NCI-H1436 (cell line): ENCODE measurements at places on chromosomes 5 and 9.

DNA sequence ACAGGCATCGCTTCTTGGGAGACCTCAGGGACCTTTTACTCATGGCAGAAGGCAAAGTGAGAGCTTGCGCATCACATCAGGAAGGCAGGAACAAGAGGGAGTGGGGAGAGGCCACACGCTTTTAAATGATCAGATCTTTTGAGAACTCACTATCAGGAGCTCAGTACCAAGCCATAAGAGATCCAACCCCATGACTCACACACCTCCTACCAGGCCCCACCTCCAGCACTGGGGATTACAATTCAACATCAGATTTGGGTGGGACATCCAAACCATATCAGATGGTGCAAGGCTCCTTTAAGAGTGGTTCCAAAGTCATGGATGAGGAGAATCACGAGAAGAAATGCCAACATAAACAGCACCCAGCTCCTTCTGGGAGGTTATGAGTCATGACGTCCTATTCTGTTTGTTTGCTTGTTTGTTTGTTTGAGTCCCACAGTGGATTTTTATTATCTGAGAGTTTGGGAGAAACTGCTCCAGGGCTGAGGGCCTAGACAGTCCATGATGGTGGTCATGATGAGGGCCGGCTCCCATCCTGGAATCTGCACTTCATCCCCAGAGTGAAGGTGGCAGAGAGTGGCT, 453.5 kb downstream of the GADD45G start:
- DNase-seq, result no peak

DNA sequence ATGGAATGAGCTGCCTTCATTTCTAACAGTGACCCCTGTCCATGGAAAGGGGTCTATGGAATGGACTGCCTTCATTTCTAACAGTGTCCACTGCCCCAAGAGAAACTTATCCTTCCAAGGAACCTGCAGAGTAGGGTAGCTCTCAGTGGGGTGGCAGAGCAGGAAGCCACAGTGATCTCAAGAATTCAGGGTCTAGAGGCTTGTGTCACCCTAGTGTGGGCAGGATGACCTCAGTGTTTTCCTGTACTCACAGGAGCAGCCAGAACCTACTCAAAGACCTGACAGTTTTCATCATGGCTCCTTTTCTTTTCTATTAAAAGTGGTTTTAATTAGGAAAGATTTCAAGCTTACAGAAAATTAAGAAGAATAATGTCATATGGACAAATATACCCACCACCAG, 27.5 kb downstream of the SEC61B start:
- no peak for DNase-seq

DNA sequence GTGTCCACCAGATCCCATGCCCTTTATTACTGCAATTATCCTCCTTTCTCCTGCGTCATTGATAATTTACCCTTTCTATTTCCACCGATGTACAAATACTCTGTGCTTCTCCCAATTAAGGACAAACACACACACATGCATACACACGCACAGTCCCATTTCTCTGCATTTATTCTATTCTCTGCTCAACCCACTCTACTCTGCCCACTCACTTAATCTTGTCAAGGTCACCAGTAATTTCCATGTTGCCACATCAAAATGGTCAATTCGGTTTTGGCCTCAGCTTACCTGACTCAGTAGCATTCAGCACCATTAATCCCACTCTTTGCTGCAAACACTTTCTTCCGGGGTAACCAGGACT, 14.6 kb upstream of the STRBP start:
- no peak for DNase-seq

- no peak for DNase-seq
These were observed 302.2 kb downstream of the DIRAS2 start for GRCh38 chr9:90340421-90340820.

DNA sequence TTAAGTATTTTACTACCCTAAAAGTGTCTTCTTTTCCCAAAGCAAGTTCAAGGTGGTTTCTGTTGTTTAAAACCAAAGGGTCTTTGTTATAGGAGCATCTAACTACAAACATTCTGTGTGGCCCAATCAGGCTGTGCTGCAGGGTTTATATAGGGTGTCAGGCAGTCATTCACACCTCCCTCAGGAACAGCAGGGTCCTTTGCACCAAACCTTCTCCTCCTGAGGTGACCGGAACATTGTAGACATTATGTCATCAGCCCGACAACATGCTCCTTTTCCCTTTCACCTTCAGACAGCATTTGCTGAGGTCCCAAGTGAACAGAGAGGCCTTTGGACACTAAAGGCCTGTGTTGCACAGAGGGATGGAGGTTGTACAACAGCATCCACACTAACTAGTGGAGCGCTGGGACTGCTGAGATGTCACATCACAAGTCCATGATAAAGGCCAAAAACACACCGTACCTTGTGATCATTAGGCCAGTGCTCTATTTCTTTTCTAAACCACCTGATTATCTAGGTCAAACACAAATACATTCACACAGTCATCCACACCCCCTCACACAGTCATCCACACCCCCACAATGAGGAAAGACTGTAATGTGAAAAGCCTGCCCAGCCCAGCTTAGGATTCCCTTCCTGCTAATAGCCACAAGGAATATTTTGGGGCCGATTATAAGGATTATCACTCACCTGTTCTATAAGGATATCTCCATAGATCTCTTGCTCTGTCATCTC, 123.8 kb upstream of the VLDLR start:
- DNase-seq, result no peak

- no peak for DNase-seq
These were observed 16.9 kb upstream of the SNCAIP start for GRCh38 chr5:122295138-122295537.

GRCh38 chr5:169904508-169904907, 75.8 kb downstream of the INSYN2B start:
- DNase-seq, result no peak

DNA sequence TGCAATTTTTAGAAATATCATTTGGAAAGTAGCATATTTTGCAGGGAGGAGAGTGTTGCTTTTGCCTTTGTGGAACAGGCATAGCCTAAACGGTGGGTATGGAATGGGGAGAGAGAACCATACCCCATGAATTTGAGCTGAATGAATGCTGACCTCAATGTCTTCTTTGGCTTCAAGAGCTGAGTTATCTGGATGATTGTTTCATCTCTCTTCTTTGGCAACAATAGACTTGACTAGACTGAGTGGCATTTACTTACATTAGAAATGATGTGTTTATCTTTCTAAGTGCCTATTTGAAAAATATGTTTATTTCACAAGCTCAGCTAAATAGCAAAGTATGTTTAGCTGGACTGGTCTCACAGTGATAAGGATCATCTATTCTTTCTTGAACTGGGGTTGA, 42.8 kb downstream of the SPEF2 start:
- DNase-seq, result no peak

DNA sequence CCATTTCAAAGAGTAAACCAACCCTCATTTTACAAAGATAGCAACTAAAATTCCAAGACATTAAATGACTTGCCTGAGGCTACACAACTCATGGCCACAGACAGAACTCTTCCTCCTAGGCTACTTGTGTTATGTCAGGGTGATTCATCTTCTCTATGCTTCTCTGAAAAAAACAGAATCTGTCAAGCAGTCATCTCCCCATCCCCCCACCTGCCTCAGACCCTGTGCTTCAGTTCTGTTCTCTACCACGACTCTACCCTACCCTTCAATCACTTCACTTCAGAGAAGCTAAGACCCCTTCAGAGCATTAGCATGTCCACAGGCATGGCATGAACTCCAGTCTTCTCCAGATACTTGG, 277.7 kb upstream of the PTGER4 start:
- no peak for DNase-seq

GRCh38 chr5:98458004-98458403, 315.5 kb upstream of the RGMB start:
- DNase-seq, result no peak

- no peak for DNase-seq
These were observed 17.9 kb downstream of the MIGA2 start for GRCh38 chr9:129054163-129054851.

GRCh38 chr9:120931231-120932085, 4.9 kb upstream of the TRAF1 start:
- no peak for DNase-seq

GRCh38 chr5:140214831-140215230, 39.8 kb downstream of the CYSTM1 start:
- no peak for DNase-seq

GRCh38 chr9:75488719-75489110, 400.4 kb downstream of the OSTF1 start:
- no peak for DNase-seq

DNA sequence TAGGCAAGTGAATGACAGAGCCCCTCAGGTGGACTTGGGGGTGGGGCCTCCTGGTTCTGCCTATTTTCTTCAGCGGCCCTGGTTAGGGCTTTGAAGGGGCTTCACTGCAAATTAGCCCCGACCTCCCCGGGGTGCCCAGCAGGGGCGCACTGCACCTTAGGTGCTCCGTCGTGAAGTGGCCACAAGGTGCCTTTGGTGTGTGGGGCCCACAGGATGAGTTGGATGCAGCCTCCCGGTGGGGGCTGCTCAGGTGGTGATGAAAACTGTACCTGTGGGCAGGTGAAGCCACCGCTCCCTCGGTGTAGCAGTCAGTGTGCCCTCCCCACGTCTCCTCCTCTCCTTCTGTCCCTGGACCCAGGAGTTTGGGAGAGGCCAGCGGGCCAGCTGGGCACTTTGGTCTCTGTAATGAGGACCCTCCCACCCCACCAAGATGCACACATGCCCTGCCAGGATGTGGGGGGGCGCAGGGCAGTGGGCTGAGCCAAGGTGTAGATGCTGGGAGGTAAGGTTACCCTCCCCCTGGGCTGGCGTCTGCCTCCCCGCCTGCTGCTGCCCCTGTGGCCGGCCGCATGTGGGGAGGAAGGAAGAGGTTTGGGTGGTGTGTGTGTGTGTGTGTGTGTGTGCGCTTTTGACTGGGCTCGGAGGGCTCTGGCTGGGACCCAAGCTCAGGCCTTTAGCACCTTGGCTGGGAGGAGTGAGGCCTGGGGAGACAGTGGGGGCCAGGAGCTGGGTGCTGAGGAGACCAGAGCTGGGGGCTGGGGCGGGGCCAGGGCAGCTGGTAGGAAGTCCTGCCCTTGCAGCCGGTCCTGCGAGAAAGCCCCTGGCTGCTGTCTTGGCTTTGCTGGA, 55.6 kb downstream of the RXRA start:
- no peak for DNase-seq

DNA sequence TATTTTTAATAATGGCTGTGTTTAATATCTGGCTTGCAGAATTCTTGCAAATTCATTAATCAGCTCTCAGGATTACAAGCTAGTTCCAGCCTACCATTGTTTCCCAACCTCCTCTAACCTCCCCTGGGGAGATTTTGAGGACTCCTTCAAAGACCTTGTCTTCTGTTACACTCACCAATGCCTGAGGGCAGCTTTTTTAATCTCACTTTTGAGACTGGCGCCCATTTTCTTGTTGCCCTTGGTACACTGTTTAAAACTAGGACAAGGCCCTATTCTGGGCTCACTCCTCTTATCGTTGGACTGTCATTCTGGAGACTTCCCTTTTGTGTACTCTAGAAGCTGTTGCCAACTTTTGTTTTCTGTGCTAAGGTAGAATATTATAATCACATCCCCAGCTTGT, 13.6 kb upstream of the EQTN start:
- peak; percentile 37 for DNase-seq

DNA sequence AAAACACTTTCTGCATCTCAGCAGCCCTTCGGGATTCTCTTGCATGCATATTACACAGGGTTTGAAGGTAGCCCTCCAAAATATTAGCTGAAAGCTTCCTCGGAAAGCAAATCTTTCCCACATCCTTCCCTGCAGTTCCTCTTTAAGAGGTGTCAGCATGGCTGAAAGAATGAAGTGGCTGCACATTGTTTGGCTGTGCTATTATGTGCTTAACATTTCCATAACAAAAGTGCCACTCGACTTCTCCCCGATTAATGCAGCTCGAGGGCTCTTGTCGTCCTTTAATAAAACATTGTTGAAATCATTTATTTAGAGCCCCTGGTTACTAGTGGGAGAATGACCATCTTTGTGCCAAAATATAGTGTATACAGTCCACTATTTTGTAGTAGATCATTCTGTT, 6.5 kb downstream of the GAS1 start:
- DNase-seq, result no peak

GRCh38 chr9:3475300-3476020, 50.3 kb downstream of the RFX3 start:
- DNase-seq, result no peak

GRCh38 chr9:108844391-108844790, 11.4 kb downstream of the ACTL7B start:
- no peak for DNase-seq

DNA sequence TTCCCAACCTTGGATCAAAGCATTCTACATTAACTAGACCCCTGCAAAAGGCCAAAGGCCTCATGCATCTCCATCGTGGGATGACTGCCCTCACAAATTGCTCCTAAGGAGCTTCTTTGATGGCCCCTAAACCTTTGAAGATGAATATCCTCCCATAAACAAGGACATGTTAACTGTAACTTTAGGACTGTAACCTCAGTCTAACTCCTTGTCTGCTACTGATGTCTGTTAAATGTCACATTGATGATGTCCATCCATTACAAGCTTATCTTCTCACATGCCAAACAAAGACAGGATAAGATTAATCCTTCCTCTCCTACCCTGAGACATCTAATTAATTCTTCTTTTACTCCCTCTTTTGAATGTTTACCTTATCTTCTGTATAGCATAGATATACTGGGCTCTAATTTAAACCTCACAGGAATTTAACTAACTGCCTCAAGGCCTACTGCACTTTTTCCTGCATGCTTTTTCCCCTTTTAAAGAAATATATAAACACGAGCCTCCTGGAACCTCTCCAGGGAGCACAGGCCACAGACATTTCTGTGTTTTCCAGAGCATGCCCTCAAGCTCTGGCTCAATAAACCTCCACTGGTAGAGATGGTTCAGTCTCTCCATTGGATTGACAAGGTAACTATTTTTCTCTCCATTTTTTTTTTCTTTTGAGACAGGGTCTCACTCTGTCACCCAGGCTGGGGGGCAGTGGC, 90.6 kb upstream of the SLC25A48 start:
- DNase-seq, result no peak

DNA sequence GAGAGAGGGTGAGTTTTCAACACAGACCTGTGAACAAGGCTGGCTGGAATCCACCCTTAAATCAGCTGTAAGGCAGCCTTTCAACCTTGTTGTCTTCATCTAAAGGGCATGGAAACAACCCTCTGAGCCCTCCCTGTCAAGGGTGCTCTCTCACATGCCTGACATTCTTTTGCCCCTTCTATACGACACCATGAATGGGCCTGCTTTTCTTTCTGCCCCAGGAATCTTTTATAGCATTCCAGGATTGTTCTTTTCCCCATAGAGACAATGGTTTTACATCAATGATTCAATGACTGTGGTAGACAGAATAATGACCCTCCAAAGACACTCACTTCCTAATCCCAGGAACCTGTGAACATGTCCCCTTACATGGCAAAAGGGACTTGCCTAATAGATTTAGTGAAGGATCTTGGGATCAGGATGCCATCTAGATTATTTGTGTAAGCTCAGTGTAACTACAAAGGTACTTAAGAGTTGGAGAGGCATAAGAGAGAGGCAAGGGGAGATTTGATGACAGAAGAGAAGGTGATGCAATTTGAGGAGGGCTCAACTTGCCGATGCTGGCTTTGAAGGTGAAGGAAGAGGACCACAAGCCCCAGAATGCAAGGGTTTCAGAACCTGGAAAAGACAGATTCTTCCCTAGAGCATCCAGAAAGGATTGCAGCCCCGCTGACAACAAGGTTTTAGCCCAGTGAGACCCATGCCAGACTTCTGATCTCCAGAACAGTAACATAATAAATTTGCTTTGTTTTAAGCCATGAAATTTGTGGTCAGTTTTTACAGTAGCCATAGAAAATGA, 29.2 kb upstream of the HMHB1 start:
- DNase-seq, result no peak
